ENCODE measurements at places on chromosomes 3 and 15.

DNA sequence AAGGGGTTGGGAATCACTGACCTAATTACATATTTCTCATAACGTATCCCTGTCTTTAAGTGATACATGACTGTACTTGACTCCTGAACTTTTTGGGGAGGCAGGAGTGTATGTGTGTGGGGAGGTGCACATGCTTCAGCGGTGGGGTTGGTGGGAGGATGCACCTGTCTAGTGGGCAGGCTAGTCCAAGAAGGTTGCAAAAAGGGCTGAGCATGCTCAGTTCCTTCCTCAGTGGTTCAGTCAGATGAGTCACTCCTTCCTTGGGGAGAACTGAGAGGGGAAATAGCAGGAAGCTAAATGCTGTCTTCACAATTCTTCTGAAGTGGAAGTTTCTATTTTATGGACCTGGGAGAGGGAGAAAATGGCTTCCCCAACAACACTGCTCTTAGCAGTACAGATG, 24.6 kb upstream of the AP4E1 start:
- no peak for DNase-seq

GRCh38 chr15:93270937-93271467, 182.0 kb upstream of the RGMA start:
- DNase-seq: no peak

DNA sequence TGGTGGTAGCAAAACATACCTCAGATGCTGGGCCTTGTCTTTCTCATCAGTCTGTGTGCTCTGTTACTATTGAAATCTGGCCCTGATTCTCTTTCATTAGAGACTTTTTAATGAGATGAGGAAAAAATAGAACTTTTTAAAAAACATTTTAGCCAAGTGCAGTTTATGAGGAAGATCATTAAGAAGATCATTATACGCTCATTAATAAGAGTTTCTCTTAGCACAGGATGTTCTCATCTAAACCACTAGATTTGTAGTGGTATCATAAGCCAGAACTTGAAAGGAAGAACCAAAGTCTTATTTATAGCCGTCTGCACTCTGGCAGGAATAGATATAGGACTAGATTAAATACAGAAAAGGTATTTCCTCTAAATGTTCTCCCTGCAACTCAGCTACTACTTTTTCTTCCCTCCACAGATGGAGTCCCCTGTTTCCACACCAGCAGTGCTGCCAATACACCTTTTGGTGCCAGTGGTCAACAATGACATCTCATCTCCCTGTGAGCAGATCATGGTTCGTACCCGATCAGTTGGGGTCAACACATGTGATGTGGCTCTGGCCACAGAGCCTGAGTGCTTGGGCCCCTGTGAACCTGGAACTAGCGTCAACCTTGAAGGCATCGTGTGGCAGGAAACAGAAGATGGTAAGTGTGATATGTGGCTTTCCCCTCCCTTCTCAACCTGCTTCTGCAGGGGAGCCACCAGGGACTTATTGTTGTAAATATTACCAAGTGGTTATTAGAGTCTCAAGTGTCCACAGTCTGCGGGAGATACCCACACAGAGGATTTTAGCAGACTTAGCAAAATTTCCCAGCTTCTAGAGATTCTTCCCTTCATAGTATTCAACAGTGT, 152.8 kb downstream of the RBPMS2 start:
- DNase-seq: no peak

GRCh38 chr15:28105224-28105791, 6.2 kb upstream of the OCA2 start:
- DNase-seq: no peak

DNA sequence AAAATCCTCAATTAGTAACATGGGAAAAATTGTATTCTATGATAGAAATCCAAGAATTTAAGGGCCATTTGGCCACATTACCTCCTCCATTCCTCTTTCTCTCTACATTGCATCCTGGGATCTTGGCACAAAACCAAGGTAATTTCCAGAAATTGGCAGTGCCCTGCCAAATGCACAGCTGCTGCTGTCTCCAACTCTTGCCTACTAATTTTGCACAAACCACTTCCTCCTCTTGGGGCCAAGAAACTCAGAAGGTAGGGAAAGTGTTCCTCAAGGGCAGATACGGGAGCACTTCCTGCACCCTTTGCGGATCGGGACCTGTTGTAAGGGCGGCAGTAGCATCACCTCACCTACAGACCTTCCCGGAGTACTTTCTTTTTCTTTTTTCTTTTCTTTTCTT, 57.8 kb downstream of the MAP3K13 start:
- DNase-seq: no peak

DNA sequence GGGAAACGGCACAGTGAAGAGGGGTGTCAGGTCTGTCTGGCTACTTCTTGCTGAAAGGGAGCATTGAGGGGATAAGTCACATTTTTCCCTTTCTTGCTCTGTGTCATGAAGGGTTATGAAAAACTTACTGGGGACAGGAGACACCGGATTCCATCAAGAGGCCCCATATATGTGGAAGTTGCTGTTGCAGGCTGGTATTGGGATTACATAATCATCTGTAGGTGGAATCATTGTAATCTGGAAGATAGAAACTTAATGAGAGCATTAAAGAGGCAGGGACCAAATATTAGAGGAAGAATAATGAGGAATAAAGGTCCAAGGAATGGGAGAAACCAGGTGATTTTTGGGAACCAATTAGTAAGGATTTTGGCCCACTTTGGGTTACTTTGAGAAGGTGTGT, 4.2 kb upstream of the TCAIM start:
- DNase-seq: no peak

- DNase-seq: no peak
Measured at GRCh38 chr15:57100136-57100539, 181.7 kb downstream of the TCF12 start.

DNA sequence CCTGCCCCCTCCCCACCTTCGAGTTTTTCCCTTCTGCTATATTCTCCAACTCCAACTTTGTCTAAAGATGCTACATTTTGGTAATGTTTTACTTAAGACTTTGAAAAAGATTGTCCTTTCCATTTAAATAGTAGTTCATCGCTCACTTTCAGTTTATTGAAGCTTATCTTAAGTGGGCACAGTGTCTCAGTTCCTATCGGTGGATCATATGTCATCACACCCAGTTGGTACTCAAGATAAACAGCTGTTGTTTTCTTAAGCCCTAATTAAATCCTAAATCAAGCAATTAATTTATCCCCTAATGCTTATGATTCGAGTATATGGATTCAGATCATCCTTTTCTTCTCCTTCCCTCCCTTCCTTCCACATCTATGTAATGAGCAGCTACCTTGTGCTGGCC, 210.7 kb downstream of the TLE3 start:
- DNase-seq: no peak

DNA sequence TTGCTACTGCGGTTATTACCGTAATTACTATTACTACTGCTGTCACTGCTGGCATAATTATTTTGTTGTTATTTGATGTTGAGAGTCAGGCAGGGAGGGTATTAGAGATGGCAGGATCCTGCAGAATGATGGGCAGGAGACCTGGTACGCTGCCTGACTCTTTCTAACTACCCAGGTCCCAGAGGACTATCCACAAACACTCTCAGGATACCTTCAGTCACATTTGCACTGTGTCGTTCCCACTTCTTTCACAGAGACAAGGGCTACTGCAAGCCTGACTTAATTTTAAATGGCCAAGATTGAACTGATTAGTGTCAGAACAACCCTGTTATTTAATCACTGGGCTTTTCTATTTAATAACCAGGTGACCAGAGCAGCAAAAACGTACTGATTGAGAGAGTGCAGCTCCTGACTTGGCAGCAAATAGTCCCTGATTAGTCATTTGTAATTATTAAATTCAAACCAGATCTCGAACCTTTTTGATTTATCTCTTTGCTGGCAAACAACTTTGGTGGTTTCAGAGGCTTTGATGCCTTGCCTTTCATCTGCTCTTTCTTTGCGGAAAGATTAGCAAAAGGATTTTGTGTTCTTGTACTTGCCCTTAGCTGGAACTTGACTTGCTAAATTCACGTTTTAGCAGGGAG, 88.8 kb upstream of the ARHGEF3 start:
- no peak for DNase-seq

DNA sequence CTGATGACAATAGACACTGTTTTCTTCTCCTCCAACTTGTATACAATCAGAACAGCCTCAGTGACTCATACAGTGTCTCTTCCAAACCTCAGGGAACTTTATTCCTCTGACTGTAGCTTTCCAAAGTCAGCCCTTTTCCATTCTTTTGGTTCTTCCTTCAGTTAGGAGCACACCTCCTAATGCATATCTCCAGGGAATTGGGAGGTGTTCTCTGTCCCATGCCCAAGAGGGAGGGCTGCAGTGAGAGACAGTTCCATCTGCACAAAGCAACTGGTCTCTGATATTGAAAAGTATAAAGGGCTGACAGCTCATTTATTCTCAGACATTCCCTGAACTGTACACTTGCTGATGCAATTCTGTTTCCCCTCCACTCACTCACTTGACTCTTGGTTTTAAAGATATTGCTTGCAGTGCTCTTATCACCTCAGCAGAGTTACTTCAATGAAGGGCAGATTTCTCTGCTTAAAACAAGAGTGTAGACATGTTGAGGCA, 337.8 kb upstream of the TBC1D5 start:
- no peak for DNase-seq

DNA sequence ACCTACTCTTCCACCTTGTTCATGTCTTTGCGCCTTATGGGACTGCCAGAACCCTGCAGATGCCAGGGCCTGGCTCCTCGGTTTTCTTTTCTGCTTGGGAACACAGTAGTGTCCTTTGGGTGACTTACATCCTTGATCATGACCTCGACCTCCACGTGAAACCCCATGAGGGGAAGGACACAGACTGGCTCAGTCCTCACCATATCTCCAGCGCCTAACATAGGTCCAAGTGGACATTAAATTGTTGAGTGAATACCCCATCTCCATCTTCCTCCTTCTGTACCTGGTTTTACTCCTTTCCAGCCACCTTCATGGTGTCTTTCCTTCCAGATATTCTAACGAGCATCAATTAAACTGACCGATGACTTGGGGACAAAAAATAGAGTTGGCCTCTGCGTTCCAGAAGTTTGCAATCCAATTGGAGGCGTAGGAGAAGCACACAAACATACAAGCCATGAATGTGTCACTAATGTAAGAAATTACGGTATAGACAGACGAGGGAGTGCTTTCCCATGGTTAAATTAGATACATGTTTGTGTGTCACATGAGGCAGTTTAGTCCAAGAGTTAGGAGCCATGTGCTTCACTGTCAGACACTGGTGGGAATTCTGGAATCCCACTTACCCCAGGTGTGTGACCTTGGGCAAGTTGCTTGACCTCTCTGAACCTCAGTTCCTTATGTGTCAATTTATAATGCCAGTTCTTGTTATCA, 907 bp upstream of the HERC1 start:
- DNase-seq: no peak

GRCh38 chr15:31503758-31504461, 177.3 kb downstream of the KLF13 start:
- DNase-seq: no peak

DNA sequence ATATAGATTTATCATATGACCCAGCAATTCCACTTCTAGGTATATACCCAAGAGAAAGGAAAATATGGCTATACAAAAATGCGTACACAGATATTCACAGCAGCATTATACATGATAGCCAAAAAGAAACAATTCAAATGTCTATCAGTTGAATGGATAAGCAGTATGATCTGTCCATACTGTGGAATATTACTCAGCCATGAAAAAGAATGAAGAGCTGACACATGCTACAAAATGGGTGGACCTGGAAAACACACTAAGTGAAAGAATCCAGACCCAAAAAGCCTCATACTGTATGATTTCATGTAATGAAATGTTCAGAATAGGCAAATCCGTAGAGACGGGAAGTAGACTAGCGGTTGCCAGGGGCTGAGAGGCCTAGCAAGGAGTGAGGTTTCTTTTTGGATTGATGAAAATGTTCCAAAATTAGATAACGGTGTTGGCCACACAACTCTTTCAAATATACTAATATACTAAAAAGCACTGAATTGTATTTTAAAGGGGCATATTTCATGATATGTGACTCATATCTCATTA, 33.4 kb downstream of the FGD5 start:
- DNase-seq: no peak

GRCh38 chr3:72345980-72346379, 502.3 kb downstream of the SHQ1 start:
- DNase-seq: no peak

- no peak for DNase-seq
Measured at GRCh38 chr3:119279584-119280243, 14.5 kb upstream of the ARHGAP31 start.

- no peak for DNase-seq
Measured at GRCh38 chr15:64634027-64634426, 141.4 kb downstream of the RBPMS2 start.

GRCh38 chr3:100548053-100548452, 55.6 kb downstream of the TMEM45A start:
- no peak for DNase-seq

DNA sequence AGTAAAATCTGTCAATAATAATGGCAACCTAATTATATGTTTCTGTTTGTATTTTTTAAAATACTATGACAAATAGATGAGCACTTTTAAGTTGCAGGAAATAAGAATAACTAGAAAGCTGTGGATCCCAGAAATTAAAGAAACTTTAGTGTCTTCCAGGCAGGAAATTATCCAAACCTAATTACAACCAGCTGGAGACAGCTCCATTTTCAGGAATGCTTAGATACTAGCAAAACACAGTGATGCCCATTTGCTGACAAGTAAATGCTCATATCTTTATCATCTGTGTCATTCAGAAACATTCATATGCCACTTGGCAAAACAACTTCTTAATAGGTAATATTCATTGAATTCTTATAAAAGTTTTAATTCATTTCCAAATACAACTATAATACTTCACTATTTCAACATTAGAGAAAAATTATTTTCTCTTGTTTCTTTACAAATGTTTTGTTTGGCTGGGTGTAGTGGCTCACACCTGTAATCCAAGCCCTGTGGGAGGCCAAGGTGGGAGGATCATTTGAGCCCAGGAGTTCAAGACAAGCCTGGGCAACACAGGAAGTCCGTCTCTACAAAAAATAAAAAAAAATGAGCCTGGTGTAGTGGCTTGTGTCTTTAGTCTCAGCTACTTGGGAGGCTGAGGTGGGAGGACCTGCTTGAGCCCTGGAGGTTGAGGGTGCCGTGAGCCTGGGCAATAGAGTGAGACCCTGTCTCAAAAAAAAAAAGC, 169.1 kb upstream of the TSPAN3 start:
- no peak for DNase-seq

DNA sequence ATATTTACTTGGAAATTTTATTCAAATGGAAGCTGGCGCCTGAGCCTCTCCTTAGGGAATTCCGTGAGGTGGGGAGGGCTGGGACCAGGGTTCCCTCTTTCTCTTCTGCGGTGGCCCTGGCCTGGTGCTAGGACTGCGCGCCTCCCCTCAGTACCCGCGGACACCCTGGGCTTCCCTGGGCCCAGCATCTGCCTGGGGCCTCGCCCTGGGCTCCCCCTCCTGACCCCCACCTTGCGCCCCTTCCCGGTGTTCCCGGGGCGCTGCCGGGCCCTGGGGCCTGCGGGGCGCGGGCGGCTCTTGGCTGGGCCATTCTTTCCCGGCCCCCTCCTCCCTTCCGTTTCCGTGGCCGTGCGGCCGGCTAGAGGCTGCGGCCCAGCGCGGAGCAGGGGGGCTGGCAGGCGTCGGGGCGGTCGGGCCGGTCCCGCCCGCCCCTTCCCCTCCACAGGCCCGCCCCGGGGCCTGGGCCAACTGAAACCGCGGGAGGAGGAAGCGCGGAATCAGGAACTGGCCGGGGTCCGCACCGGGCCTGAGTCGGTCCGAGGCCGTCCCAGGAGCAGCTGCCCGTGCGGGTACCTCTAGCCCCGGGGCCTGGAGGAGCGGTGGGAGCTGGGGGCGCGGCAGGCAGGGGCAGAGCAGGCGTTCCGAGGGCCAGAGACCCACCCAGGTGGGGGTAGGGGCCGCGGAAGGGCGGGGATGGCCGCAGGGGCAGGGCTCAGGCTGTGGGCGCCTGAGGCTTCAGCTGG, at the start of gene FES:
TSS of gene FES (plus strand) at position 529 of the 743 bp plus-strand sequence. CDS start 542 bp downstream, outside the sequence.
- DNase-seq: no peak
